GDM1 (cell line): ENCODE measurements at places on chromosomes 1 and 21.

- DNase-seq, result no peak
These were observed 502.9 kb upstream of the ZRANB2 start for GRCh38 chr1:71583756-71584155.

DNA sequence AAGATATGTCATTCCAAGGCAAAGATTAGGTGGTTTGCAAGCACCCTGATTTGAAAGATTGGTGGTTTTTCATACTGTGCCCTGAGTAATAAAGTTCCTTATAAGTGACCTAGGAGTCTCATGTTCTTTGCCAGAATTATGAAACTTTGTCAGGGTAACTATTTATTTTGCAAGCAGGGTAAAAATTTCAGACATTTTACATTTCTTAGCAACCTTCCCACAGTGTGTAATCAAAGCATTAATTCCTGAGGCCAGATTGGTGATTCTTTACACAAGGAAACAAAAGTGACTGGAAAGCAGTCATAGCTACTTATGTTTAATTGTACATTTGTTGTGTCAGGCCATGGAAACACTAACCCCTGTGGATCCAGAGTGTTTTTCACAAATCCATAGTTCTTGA lies 998.0 kb upstream of the B3GALT2 start:
- no peak for DNase-seq

DNA sequence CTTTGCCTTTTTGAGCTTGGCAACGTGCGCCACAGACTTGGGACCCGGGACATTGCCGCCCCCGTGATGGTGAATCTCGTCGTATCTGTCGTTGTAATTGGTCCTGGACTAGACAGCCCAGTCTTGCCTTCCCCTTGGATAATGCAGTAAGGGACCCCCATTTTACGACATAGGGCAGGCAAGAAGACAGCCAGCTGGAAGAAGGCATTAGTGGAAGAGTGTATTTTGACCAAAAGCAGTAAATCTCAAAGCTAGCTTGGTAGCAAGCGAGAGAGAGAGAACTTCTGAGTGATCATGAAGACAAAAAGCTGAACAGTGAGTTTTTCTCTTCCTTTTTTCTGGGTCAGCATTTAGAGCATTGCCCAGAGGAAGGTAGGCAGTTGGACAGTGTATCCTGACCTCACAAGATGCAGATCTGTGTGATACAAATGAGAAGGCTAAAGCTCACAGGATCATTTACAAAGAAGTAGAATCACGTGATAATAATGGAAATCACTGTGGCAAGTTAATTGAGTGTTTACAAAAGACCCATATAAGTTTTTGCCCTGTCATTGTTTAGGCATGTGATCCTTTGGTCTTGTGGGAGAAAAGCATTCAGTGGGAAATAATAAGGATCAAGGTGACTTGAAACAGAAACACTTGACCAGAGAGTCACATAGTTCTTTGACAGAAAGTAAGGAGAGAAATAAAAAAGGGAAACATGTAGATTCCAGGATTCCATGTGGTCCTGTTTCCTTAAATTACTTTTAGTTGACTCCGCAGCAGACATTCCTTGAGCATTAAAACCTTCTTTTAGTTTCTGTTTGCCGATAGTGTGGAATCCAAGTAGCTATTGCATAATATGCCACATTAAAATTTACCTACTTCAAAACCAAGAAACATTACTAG lies 66.3 kb downstream of the CNST start:
- no peak for DNase-seq

- DNase-seq, result no peak
These were observed 31.0 kb downstream of the AZIN2 start for GRCh38 chr1:33111965-33112364.

GRCh38 chr1:234893725-234894630 lies 234.7 kb downstream of the TOMM20 start:
- DNase-seq, result no peak

DNA sequence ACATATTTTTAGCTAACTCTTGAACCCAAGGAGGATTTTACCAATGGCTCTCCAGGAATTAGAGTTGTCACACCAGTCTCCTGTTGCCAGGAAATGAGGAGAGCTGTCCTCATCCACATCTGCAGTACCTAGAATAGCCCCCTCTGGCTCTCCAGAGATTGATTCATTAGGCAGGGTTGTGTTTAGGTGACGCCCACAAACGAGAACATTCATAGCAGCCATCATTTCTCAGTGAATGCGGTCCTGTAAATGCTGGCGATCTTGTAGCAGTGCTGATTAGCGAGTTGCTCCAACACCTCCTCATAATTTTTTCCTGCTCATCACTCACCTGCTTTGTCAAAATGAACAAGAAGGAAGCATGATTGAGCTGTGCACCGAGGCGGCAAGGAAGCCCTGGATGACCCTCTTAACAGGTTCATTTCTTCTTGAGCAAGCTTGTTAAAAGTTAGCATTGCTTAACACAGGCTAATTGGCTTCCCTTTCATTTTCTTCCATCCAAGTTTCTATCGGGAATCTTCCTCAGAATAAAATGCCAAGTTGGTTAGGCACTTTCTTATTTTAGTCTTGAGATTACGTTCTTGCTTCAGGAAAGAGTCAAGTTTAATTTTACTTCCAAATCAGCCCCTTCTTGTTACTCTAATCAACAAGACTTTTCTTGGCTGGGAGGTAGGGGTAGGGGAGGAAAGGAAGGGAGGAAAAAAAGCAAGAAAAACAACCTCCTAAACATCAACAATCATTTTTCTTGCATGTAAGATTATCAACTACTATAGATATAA lies 16.5 kb upstream of the KLHDC8A start:
- no peak for DNase-seq

- DNase-seq, result no peak
These were observed 26.1 kb upstream of the SDC3 start for GRCh38 chr1:30934613-30935012.

GRCh38 chr1:119882132-119883049 lies 13.9 kb downstream of the ADAM30 start:
- no peak for DNase-seq

- DNase-seq, result no peak
These were observed 133.2 kb upstream of the ZBTB40 start for GRCh38 chr1:22318279-22318981.

DNA sequence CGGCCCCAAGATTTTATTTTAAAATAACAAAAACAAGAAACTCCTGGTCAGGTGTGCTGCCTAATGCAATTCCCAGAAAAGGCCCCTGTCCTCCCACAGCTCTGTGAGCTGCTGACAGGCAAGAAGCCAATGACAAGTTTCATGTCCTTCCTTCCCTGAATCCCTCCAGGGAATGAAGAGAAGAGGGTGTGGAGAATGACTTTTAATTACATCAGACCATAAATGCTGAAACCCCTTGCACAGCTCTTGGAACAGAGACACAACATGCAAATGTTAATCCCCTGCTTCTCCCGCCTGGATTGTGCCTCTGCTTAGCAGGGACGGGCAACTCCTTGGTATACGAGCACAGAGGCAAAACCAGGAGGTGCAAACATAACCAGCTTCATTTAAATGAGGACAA lies 228.1 kb upstream of the CAMK1G start:
- DNase-seq, result no peak

- no peak for DNase-seq
These were observed 28.8 kb downstream of the CFAP74 start for GRCh38 chr1:1974834-1975233.

DNA sequence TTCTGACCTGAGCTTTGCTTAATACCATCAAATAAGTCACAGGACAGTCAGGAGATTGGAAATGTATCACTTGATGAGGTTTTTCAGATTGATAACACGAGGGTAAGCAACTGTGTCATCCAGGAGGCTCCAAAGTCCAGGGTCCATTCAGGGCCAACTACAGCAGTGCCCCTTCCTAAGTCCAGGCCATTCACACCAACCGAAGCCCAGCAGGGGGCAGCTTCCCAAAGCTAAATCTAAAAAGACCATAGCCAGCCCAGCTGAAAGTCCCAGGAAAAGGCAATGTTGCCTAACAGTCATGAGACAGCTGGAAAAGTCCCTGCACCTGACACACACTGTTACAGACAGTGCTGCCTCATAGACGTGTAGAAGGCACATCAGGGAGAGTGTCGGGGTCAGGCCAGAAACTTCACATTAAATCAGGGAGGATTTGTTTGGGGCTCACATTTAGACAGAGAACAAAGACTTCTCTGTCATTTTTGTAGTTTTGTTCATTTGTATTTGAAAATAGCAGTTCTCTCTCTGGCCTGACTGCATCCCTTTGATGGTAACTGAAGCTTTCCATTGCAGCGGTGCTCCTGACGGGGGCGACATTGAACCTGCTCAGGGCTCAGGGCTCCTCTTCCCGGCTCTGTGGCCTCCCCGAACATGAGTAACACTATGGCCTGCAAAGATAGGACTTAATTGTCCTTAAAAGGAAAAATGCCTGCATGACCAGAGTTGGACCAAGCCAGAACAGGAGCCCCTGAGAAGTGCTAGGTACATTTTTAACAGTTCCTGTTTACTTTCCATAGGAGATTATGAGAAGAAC lies 200.4 kb downstream of the NRIP1 start:
- DNase-seq, result peak; percentile 65

- no peak for DNase-seq
These were observed 39.5 kb upstream of the RCC1 start for GRCh38 chr1:28466226-28466778.

GRCh38 chr1:30881319-30882181 lies 27.0 kb downstream of the SDC3 start:
- DNase-seq, result no peak

- DNase-seq, result peak; percentile 62
These were observed at the start of gene SV2A for GRCh38 chr1:149917571-149918144. SV2A (minus strand) TSS chr1:149917844; CDS start chr1:149913840, 4,004 bp downstream.

- DNase-seq, result no peak
These were observed 31.5 kb upstream of the CLIC4 start for GRCh38 chr1:24713736-24714135.

GRCh38 chr1:228062085-228062791 lies 20.3 kb upstream of the ARF1 start:
- DNase-seq, result no peak

- DNase-seq, result no peak
These were observed 1.9 kb downstream of the LHX4 start for GRCh38 chr1:180231936-180232335.

DNA sequence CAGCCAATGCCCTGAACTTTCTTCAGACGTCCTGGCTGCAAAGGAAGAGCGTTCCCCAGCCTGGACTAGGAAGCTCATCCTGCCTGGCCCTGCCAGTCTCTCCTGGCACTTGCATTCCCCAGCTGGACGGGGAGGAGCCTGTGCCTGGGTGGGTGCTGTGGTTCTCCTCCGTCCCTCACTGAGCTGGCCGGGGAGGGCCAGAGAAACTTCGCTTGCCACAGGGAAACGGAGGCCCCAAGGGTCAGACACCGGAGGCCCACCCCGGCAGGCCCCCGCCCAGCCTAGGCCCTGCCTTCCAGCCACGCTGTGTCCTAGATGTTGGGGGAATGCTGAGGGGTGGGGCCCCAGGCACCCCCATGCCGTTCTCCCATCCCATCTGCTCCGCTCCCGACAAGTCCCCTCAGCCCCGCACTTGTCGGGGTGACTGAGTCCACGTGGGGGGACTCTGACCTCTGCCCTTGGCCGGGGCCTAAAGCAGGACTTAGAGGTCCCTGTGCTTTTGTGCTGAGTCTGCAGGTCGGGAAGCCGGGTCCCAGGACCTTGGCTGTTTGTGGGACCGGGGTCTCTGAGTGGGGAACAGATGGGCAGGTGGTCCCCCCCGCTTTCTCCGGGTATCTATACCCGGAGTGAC lies 4.8 kb downstream of the FTCD start:
- DNase-seq, result no peak

DNA sequence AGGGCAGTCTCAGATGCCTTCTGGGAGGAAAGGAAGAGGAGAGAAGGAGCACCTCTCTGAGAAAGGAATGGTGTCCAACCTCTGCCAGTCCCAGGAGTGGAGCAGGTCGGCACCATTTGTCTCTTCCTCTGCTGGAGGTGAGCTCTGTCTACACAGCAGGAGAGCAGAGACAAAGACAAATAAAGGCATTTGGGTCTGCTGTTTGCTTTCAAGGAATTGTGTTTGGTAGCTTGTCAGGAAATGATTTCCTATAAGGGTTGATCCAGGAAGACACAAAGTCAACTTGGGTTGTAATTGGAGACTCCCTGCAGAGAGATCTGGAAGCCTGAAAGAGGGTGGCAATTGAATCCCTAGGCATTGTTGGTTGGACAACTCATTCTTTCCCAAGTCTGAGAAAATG lies 34.5 kb upstream of the PLXNA2 start:
- DNase-seq, result no peak

- DNase-seq, result no peak
These were observed at the start of gene AGMAT for GRCh38 chr1:15584489-15585363. AGMAT (minus strand) TSS chr1:15585051; CDS start chr1:15584967, 84 bp downstream.

- no peak for DNase-seq
These were observed 58.2 kb upstream of the TPTE start for GRCh38 chr21:10463156-10463555.

- DNase-seq, result peak; percentile 62
These were observed 10.6 kb downstream of the TXNIP start for GRCh38 chr1:145985502-145986439.

- no peak for DNase-seq
These were observed 3.7 kb downstream of the MATN1 start for GRCh38 chr1:30719406-30720270.

DNA sequence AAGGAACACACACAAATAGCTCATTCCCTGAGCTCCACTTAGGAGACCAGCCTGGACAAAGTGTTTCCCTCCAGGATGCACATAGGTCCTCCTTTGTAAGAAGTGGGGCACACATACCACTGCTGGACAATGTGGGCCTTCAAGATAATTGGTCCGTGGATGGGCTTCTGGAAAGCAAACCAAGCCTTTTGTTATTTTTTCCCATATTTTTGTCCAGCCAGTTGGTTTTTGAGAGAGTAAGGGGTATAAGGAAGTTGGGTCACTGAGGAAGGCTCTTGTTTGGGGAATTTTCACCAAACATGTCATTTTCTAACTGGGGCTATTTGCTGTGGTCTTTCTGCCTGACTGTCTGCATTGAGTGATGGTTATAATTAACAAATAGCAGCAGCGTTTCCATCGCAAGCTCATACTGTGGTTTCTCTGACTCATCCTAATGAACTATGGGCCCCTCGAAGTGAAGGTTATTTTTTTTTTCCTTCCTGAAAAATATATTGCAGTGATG lies 306.3 kb upstream of the DUSP10 start:
- no peak for DNase-seq

DNA sequence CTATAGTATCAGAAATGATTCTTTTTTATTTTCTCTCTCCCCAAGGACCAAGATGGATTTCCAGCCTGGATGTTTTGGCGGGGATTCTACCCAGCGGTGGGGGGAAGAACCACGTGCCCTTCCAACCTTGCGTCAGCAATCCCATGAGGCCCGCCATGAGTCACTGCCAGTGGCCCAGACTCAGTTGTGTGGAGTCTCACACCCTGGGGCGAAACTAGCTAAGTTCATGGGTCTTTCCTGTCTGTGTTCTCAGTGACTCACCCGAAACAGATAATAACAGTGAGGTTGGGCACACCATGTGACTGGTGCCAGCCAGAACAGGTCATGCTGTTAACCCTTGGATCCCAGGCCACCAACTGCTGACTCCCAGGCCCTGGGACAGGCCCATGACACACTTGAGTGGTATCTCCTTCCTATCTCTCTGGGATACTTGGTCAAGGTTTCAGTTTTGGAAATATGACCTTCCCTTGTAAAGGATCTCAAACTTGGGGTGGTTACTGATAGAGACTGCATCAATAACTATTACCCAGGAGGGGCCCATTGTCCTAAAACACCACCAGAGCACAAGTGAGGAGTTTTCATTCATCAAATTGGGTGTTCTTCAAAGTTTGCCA lies 98.0 kb upstream of the DUSP10 start:
- no peak for DNase-seq
